ENCODE measurements at places on chromosomes 3 and 15. TPM values are rescaled to one million over a fixed set of nuclear protein-coding genes. Genes with fewer than 3 reads are reported as not detected.

GRCh38 chr15:82540984-82541431 is 751 bp upstream of the RPS17 start:
- H3K36me3 ChIP-seq, result peaks cover 31% of the 10 kb centered on the region
- H3K4me3 ChIP-seq, result peak overlapping the region; percentile 99
- no peaks in the 10 kb centered on the region for H3K27me3 ChIP-seq
- peaks cover 5% of the 10 kb centered on the region for H3K4me1 ChIP-seq

Gene B3GNT5
- 9.7 TPM for total RNA-seq

- H3K4me3 ChIP-seq, result no peak overlapping the region
- H3K4me1 ChIP-seq, result no peaks in the 10 kb centered on the region
- H3K27me3 ChIP-seq, result no peaks in the 10 kb centered on the region
- no peak overlapping the region for H3K27ac ChIP-seq
Measured at GRCh38 chr15:74551714-74552113, 10.7 kb downstream of the ARID3B start.

- DNase-seq, result no peak
- H3K4me3 ChIP-seq, result no peak overlapping the region
- H3K27me3 ChIP-seq, result no peaks in the 10 kb centered on the region
Measured at GRCh38 chr3:183357564-183358079, 70.8 kb downstream of the MCF2L2 start.

All from H1 (cell line).